Stimulated activated CD8-positive, alpha-beta memory T cell treated with anti-CD3 and anti-CD28 coated beads, Interleukin-7, amount 100 ng/mL, for 4 hours (primary cell): ENCODE measurements at places on chromosomes 13 and 19.

GRCh38 chr19:47582320-47582909 lies 9.5 kb upstream of the ZNF541 start:
- no peak for DNase-seq

DNA sequence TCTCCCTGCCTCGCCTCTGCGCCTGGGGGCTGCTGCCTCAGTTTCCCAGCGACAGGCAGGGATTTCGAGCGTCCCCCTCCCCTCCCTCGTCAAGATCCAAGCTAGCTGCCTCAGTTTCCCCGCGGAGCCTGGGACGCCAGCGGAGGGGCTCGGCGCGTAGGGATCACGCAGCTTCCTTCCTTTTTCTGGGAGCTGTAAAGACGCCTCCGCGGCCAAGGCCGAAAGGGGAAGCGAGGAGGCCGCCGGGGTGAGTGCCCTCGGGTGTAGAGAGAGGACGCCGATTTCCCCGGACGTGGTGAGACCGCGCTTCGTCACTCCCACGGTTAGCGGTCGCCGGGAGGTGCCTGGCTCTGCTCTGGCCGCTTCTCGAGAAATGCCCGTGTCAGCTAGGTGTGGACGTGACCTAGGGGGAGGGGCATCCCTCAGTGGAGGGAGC lies 722 bp upstream of the ICAM1 start:
- DNase-seq = peak; percentile 59

GRCh38 chr13:84999252-84999651 lies 800.0 kb downstream of the SLITRK6 start:
- DNase-seq = no peak

- DNase-seq = no peak
Observed at GRCh38 chr13:21516805-21517204, 57.7 kb upstream of the ZDHHC20 start.

DNA sequence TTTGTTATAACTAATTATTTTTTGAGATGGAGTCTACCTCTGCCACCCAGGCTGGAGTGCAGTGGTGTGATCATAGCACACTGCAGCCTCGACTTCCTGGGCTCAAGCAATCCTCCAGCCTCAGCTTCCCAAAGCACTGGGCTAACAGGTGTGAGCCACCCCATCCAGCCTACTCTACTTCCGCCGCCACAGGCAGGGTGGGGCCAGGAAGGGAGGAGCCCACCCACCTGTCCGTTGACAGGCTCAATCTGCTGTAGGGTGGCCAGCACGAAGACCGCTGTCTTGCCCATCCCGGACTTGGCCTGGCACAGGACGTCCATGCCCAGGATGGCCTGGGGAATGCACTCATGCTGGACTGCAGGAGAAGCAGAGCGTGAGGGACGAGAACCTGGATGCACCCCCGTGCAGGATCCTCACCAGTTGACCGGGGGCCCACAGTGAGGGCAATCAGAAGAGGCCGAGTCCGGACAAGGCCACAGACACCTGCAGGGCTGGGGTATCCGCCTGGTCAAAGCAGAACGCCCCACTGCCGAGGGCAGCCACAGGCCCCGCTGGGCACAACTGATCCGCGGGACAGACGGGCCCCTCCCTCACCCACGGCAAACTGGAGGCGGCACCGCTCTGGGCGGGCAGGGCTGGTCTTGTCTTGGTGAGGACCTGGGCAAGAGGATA lies 6.7 kb downstream of the DDX39A start:
- no peak for DNase-seq

GRCh38 chr13:74730556-74731331 lies 596.5 kb upstream of the KLF12 start:
- DNase-seq = no peak

- no peak for DNase-seq
Observed at GRCh38 chr19:3844596-3844995, 24.2 kb downstream of the ZFR2 start.

DNA sequence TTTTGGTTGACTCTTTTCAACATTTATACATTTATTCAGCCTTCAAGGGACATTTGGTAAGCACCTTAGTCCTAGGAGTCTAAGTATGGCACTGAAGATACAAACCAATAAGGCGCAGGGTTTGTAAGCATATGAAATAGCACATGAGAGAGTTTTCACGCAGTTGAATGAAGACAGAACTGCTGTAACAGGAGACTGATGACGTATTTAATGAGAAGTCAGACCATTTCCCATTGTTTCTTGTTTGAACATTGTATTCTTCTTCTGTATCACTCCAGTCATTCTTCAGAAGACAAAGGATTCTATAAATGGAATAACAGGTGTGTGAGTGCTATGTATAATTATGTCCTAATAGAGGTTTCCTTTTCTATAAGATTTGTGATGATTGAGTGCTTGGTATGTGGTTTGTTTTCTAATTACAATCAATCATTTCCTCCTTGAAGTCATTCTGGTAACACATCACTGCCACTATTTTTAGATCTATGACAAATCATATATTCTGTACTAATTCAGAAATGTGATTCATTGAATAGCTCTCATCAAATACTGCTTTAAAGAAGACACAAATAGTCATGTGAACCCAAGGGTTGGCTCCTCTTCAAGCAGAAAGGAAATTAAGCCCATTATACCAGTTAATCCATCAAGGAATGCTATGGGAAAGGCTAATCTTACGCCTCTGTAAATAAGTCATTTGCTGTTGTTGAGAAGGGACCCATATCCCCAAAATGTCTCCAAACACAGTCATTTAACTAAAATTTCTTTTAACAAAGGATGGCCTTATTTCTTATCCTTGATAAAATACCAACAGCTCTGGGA lies 222.8 kb upstream of the NBEA start:
- no peak for DNase-seq

- no peak for DNase-seq
Observed at GRCh38 chr19:47511681-47512080, 3.2 kb downstream of the NAPA start.

DNA sequence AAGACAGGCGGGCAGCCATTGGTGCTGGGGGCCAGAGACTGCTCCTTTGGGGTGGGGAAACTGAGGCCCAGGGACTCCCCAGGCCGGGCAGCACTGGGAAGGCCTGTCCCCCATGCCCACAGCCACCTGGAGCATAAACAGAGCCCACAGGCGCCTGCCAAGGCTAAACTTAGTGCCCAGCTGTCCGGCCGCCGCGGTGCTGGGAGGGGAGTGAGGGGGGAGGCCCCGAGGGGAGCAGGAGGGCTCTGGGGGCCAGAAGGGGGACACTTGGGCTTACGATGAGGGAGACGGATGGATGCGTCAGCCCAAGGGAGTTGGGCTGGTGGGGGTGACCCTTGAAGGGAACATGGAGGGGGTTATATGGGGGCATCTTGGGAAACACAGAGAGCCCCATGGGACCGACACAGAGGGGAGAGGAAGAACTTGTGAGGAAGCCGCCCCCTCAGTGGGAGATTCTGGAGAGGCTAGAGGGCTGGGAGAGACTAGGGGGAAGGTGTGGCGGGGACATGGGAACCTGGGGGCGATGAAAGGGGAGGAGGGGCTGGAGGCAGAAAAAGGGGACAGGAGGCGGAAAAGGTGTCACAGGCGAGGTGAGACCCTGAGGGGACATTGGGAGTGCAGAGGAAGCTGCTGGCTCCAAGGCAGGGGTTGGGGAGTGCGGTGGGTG lies 2.2 kb downstream of the CERS1 start:
- DNase-seq = no peak

GRCh38 chr19:52941941-52942385 lies 18.7 kb upstream of the ZNF888 start:
- no peak for DNase-seq

DNA sequence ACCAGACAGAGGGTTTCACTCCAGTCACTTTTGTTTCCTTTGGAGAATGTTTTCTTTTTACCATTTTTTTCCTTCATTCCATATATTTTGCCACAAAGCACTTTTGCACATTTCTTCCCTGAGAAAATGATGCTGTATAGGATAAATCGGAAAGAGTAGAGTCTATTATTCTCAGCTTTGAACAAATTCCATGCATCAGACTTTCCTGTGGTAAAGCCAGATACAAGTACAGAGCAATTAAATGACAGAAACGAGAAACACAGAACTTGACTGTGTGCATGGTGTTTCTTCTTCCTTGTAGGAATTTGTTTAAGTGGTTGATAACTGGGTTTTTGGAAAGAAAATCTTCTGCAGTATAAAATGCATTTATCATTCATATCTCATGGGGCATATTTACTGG lies 107.4 kb upstream of the CSNK1A1L start:
- DNase-seq = no peak

- no peak for DNase-seq
Observed at GRCh38 chr19:55242517-55242916, 14.0 kb upstream of the TMEM86B start.

DNA sequence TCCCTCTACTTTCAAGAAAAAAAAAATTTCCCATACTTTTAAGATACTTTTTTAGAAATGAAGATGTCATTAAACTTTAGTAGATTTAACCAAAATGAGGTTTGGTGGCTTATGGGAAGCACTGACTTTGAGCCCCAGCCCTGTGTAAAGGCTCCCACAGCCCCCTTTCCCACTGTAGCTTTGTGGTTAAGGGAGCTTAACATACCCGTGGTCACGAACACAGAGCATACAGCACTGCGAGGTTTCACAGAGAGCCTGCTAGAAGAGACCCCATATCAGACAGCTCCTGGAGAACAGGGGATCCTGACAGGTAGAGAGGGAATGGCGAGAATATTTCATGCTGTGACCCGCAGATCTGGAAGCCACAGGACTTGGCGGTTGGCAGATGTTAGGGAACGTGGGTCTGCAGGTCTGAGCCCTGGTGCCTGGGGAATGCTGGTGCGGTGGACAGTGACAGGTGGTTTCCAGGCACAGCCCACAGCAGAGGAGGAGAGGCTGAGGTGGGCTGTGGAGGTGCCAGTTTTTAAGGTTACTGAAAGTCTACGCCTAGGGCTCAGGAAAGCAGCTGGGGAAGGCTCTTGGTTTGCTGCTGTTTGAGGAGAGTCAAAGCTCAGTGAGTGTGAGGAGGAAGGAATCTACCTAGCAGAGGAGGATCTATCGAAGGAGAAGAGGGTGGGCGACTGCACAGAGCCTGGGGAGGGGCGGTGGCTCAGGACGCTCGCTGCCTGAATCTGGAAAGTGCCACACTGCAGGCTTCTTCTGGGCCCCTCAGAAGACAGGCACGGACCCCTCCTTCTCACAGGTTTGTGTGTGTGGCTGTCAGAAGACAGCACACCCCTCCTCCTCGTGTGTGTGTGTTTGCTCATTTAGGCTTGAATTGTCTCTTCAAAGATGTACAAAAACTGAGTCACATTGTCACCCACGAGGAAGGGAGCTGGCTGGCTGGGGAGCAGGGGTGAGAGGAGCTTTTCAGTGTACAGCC lies 49.9 kb downstream of the SLC7A9 start:
- no peak for DNase-seq

DNA sequence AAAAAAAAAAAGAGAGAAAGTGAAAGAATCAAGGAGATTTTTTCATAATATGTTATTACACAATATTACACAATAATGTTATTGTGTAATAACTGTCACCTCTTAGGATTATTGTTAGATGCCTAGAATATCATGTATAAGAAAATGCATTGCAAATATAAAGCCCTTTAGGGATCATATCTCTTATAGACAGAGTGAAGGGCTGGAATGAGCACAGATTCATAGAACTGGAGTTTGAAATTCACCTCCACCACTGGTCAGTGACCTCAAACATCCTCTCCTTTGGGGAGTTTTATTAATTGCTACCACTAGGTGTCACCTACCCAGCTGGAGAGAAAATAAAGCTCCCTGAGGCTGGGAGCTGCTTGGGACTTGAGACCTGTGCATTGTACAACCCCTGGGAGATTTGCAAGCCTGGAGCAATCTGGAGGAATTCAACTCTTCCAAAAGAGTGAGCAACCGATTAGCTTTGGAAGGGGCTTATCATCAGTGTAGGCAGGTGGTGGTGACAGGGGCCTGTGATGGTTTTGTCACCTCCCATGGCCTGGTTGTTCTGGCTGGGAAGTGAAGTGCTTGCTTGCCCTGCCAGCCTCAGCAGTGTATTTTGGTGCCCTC lies 30.3 kb upstream of the FRY start:
- DNase-seq = no peak

DNA sequence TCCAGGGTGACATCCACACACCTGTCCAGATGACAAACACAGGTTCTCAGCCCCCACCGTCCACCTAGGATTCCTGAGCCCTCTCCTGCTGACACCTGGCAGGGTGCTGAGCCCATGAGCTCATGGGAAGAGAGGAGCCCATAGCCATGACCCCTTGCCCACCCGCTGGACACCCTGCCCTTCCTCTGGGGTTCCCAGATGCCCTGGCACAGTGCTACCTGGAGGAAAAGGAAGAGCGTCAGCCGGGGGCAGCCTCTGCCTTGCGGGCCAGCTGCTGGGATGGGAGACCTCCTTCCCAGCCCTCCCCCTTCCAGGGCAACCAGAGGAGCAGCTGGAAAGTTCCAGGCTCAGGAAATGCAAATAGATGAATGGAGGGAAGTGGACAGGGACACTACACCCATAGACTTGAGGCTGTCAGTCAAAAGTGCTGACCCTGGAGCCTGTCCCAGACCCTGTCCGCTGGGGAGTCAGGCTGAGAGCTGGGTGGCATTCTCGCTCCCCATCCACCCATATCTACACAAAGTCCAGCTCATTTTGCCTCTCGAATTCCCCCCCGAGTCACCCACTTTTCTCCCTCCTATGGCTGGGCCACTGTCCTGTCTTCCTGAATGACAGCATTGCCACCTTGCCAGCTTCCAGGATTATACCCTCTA lies 12.3 kb upstream of the ARHGEF18 start:
- no peak for DNase-seq

GRCh38 chr19:844546-844971 lies 3.8 kb downstream of the PRTN3 start:
- no peak for DNase-seq

DNA sequence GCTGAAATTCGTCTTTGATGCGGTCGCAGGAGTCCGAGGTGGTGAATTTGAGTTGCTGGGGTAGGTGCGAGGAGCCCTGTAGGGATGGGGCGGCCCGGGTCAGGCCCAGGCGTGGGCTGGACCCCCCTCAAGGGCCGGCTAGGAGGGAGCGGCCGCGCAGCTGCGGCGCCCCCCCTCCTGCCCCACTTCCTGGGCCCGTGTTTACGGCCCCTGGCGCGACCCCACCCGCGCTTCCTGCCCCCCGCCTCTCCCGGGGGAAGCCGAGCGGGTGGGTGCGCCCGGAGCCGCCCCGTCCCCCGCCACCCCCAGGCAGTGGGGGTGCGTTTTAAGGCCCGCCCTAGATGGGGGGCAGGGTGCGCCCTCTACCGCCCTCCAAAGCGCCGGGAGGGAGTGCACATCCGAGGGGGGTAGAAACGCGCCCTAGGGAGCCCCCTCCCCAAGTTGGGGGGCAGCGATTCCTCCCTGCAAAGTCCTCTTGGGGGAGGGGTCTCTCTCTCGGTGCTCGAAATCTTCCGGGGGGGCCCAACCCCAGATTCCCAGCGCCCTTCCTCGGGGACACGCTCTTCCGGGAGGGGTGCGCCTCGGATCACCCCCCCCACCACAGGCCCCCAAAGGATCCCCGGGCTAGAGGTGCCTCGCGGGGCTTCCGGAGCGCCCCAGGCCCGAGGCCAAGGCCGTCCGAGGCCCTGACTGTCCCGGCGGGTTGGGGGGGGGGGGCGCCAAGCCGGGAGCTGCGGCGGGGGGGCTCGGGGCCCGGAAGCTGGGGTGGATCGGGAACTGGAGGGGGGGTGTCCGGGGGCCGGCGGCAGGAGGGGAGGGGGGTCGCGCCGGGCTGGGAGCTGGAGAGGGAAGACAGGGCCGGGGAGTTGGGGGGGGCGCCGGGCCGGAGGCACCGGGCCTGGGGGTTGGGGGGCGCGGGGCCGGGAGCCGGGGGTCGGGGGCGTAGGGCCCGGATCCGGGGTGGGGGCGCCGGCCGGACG lies 823 bp downstream of the TLE5 start:
- peak; percentile 47 for DNase-seq
